Activated naive CD4-positive, alpha-beta T cell treated with anti-CD3 and anti-CD28 coated beads, Interleukin-2, amount 50 U/mL, for 72 hours (primary cell): ENCODE measurements at places on chromosomes 3 and 15. TPM values are rescaled to one million over a fixed set of nuclear protein-coding genes. Genes with fewer than 3 reads are reported as not detected.

Gene FAM3D
- not detected for total RNA-seq

Gene DZIP1L
- not detected for total RNA-seq

Gene CIB2
- total RNA-seq = 1.4 TPM

Gene CKMT1A
- not detected for total RNA-seq

Gene CHL1
- total RNA-seq = not detected

Gene TRPM1
- not detected for total RNA-seq

Gene FEZF2
- total RNA-seq = not detected

Gene STAC
- not detected for total RNA-seq

Gene REC114
- not detected for total RNA-seq

Gene GOLGA8T
- 0.49 TPM for total RNA-seq

Gene FGD5
- total RNA-seq = not detected

Gene RPL4
- total RNA-seq = 4,802 TPM

Gene GOLGA6L4
- 1.7 TPM for total RNA-seq

Gene P2RY13
- total RNA-seq = not detected

Gene SLC28A2
- total RNA-seq = not detected

Gene DNASE1L3
- total RNA-seq = not detected

Gene SPSB4
- total RNA-seq = not detected

Gene ZNF620
- total RNA-seq = 4.9 TPM

Gene ZNF609
- total RNA-seq = 35.4 TPM

Gene CLSTN2
- total RNA-seq = not detected

Gene BFSP2
- not detected for total RNA-seq

Gene GOLGA6L9
- total RNA-seq = 1.2 TPM

Gene ONECUT1
- not detected for total RNA-seq

Gene CCDC54
- not detected for total RNA-seq

Gene LAMB2
- 1.4 TPM for total RNA-seq

Gene ZDHHC23
- 1.7 TPM for total RNA-seq

Gene TGM5
- total RNA-seq = 0.45 TPM
